ENCODE measurements at places on chromosomes 1 and 21.

- DNase-seq: no peak
Observed at GRCh38 chr1:171420810-171421209, 64.5 kb upstream of the PRRC2C start.

- no peak for DNase-seq
Observed at GRCh38 chr1:77605246-77606026, 77.0 kb downstream of the ZZZ3 start.

- no peak for DNase-seq
Observed at GRCh38 chr1:48807554-48808260, 31.0 kb upstream of the BEND5 start.

DNA sequence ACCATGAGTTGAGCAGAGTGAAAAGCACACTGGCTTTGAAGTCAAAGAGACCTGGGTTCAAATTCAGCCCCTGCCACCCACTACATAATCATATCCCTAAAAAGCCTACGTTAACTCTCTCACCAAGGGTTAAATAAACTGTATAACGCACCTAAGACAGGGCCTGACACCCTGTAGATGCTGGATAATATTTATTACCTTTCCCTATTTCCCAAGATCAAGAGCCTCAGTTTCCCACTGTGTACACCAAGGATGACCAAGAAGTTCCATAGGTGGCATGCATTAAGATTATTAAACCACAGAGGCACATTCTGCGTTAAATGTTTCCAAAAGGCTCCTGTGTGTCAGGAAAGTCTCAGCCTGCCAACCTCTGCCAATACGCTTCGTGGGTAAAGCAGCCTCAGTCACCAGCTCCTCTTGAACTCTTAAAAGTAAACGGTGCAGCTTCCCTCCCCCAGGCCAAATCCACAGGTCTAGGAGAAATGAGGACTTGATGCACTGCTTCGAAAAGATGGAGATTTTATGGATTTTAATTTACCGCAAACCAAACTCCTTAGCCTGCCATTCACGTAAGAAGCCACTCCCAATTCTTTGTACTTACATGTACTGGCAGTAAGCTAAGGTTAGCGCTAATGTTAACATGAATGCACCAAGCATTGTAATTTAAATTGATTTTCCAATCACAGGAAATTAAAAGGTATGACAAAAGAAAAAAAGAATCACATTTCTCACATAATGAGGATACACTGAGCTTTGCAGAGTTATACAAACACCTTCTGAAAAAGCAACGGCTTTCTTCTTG lies 2.6 kb downstream of the USP24 start:
- DNase-seq: peak; percentile 23

GRCh38 chr1:26787381-26787705 lies 407 bp upstream of the PIGV start:
- DNase-seq: no peak

- no peak for DNase-seq
Observed at GRCh38 chr1:51863384-51863783, 15.1 kb downstream of the NRDC start.

- peak; percentile 100 for DNase-seq
Observed at GRCh38 chr1:186375152-186375928, at the start of the genes ODR4 and TPR. ODR4 (plus strand) TSS chr1:186375838; CDS start chr1:186379786, 3,948 bp downstream. TPR (minus strand) TSS chr1:186375253; CDS start chr1:186375028, 225 bp downstream.

DNA sequence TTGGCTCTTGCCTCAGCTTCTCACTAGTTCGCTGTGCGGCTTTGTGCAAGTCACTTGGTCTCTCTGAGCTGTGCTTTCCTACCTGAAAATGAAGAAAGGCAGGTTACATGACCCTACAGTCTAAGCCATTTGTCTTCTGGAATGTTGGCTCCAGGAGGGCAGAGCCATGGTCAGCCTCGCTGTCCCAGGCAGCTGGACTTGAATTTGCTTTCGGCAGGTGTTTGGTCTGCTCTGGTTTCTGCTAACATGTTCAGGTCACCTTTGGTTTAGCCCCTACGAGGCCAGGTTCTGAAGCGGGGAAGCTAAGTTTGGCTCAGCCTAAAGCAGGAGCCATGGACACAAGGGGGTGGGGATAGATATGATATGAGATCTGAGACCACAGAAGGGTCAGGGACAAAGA lies 19.1 kb downstream of the LRRC38 start:
- no peak for DNase-seq

DNA sequence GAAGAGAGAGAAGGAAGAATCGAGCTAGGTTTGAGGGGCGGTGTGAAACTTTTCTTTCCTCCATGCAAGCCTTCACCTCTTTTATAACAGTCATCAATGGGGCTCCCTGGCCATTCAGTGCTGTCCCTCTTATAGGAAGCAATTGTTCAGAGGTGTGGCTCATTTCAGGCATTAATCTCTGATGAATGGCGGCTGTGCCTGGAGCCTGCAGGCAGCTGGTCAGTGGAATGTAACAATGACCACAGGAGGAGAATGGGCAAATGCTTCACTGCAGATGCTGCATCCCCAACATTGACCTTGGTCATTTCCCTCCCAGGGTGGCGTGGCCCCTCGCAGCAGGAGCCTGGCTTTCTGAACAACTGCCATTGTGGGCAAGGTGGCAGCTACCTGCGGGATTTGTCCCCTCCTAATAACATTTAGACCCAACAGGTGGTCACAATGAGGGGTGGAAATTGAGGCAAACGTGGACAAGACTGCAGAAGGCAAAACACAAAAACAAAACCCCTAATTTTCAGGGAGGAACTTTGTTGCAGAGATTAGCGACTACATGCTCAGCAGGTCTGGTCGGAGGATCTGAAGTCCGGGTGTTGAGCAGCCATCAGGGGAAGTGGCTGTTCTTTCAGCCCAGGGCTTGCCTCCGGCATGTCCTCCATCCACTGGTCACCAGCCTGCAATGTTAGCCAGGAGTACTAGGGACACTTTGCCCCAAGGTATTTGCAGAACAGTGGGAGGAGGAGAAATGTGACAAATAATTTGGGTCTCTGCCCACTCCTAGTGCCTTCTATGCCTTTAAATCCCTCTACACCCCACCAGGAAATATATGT lies 97.3 kb upstream of the PAXBP1 start:
- DNase-seq: no peak

GRCh38 chr1:225845571-225846259 lies 35.8 kb downstream of the EPHX1 start:
- DNase-seq: peak; percentile 92

DNA sequence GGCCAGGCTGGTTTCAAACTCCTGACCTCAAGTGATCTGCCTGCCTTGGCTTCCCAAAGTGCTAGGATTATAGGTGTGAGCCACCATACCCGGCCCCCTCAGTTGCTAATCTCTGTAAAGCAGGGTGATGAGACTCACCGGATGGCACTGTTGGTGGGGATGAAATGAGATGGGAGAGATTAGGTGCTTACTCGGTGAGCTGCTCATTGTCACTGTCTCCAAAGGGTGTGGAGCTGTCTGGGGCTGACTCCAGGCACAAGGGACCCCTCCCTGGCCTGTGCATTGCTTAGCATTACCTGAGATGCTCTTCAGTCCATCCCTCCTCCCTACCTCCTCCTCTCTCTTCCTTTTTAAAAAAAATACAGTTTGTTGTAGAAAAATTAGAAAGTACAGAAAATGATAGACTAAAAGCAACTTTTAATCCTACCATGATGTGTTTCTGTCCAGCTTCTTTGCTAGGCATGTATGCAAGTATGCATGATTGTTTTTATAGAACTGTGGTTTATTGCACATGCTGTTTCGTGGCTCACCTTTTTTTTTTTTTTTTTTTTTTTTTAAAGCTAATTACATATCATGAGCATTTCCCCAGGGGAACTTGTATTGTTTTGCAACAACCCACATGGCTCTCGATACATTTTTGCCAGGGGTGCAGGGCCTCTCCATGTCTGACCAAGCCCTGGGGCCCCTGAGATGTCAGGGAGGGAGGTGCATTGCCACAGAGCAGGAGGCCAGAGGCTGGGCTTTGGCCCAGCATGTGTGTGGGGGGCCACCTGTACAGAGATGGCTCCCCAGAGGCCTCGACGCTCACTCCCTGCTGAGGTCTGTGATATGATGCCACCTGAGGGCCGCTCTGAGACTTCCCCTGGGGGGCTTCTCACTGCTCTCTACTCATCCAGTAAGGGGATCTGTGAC lies 55.4 kb downstream of the ARHGEF10L start:
- DNase-seq: no peak

GRCh38 chr1:156689953-156690674 lies 12.9 kb upstream of the NES start:
- DNase-seq: no peak
